ENCODE measurements at places on chromosomes 4 and X. TPM values are rescaled to one million over a fixed set of nuclear protein-coding genes. Genes with fewer than 3 reads are reported as not detected.

The SLC34A2 gene
- total RNA-seq = not detected

DNA sequence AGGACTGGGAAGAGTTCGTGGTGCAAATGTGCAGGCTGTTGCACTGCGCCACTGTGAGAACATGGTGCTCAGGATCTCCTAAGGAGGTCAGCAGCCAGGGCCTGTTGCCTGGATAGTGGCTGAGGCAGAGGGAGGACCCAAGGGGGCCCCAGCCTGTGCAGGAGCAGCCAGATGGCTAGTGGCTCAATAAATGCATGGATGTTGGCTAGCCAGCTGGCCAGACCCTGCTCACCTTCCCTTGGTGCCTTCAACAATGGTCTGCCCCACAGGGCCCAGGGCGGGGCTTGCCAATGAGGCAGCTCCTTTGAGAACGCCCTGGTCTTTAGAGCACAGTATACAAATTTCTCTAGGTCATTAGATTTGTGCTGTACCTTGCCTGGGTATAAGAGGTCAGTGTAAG, 67.4 kb downstream of the TNIP2 start:
- peaks cover 35% of the 10 kb centered on the region for H3K36me3 ChIP-seq
- peaks cover 34% of the 10 kb centered on the region for H3K4me1 ChIP-seq
- no peak overlapping the region for H3K4me3 ChIP-seq
- H3K27me3 ChIP-seq = no peaks in the 10 kb centered on the region

GRCh38 chrX:45830343-45830742, 629.7 kb upstream of the DIPK2B start:
- H3K27ac ChIP-seq = peak overlapping the region; percentile 93
- no peaks in the 10 kb centered on the region for H3K27me3 ChIP-seq
- H3K36me3 ChIP-seq = peaks cover 31% of the 10 kb centered on the region
- peak overlapping the region; percentile 27 for H3K4me3 ChIP-seq

- no peak overlapping the region for H3K27ac ChIP-seq
- no peak overlapping the region for H3K4me3 ChIP-seq
- no peaks in the 10 kb centered on the region for H3K27me3 ChIP-seq
- H3K36me3 ChIP-seq = peaks cover 4% of the 10 kb centered on the region
- H3K4me1 ChIP-seq = peaks cover 24% of the 10 kb centered on the region
Observed at GRCh38 chrX:154430916-154431315, 2.4 kb downstream of the ATP6AP1 start.

DNA sequence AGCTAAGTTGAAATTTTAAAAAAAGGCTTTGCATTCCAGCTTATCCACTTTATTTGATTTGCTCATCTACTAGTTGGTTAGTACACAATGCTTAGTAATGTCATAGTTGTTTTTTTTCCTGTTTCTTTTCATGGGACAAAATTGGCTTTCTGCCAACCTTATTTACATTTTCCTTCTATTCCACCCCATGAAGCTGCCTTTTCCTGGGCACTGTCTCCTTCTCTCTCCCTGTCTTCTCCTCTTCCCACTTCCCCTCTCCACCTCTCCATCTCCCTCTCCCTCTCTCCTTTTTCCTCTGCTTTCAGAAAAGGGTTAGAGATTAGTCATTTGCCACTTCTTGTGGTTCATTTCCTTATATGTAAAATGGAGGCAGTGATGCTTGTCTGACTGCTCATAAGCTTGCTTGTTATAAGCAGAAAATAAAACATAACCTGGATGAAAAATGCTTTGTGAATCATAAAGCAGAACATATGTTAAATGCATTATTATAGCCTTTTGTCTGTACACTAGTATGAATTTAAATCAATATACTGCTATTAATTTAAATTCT, 181.9 kb downstream of the CEP135 start:
- H3K4me1 ChIP-seq = no peaks in the 10 kb centered on the region
- H3K4me3 ChIP-seq = no peak overlapping the region
- no peak overlapping the region for H3K27ac ChIP-seq
- H3K27me3 ChIP-seq = peaks cover 2% of the 10 kb centered on the region

All from activated naive CD4-positive, alpha-beta T cell treated with anti-CD3 and anti-CD28 coated beads for 36 hours (primary cell).